Stimulated activated CD4-positive, alpha-beta T cell treated with anti-CD3 and anti-CD28 coated beads, TNF-alpha, amount 100 ng/mL, for 1 hour (primary cell): ENCODE measurements at places on chromosomes 2 and 18.

- no peak for DNase-seq
These were observed 252.0 kb upstream of the MYT1L start for GRCh38 chr2:2582998-2583545.

DNA sequence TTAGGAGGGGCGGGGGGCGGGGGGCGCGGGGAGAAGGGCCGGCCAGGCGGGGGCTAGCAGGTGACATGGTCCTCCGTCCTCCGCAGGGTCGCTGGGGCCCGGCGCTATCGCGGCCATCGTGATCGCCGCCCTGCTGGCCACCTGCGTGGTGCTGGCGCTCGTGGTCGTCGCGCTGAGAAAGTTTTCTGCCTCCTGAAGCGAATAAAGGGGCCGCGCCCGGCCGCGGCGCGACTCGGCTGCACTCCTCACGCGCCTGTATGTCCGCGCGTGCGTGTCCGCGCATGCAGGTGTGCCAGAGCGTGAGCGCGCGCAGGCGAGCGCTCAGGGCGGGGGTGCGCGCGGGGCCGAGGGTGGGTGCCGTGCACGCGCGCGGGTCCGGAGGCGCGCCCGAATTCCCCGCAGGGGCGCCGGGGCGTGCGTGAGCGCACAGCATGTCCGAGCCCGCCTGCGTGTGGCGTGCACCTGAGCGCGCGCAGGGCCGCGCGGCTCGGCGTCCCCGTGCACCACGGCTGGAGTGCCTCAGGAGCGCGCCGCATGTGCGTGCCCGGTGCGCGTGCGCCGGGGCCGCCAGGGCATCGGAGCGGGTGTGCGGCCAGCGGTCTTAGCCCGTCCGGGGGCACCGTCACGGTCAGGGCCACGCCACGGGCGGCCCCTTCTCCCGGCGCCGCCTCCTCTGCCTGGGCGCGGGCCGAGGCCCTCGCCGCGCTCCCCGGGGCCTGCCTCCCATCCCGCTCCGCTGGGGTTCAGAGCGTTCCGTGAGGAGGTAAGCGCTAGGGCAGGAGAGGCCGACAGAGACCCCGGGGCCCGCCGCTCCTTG lies 6.3 kb downstream of the SNORC start:
- DNase-seq, result no peak

GRCh38 chr2:104766683-104767082 lies 87.2 kb upstream of the POU3F3 start:
- no peak for DNase-seq

- DNase-seq, result no peak
These were observed 31.3 kb downstream of the GALNT3 start for GRCh38 chr2:165762723-165763122.

- no peak for DNase-seq
These were observed 170.2 kb downstream of the ARL4C start for GRCh38 chr2:234326694-234327093.

- DNase-seq, result no peak
These were observed 14.3 kb downstream of the TTC32 start for GRCh38 chr2:19887510-19887909.

DNA sequence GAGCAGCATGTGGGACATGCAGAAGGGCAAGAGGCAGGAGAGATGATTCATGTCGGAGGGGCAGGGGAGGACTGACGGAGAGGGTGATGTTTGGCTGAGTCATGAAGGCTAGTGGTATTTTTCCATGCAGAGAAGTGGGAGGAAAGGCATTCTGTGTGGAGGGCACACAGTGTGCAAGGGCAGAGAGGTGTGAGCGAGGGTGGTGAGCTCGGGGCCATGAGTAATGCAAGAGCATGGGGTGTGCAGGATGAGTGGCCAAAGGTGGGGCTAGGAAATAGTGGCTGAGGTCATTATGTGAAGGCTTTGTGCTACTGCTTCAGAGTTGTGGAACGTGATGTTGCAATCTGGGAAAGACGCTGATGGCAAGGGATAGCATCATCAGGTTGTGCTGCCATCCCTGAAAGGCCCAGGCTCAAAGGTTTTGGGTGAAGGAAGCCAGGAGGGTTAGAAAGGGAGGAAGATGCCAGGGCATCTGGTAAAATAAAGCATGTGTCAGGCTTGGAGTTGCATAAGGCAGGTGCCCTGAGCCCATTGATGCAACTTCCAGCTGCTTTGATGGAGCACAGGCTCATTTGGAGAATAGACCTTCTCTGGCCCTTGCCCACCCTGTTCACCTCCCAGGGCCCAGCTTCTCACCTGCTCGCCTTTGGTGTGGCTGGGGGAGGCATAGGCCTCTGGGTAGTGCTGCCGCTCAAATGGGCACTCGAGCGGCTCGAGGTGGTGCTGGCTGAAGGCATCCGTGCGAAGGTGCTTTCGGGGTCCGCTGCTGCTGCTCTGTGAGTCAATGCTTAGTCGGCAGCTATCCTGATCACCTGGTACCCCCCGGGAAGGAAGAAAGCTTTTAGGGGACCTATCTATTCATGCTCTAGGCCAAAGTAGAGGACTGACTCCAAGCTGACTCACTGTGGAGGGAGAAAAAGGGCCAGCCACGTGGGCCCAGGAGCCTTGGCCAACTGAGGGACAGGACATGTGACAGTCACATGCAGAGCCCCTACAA lies 37.5 kb downstream of the PAX8 start:
- no peak for DNase-seq

DNA sequence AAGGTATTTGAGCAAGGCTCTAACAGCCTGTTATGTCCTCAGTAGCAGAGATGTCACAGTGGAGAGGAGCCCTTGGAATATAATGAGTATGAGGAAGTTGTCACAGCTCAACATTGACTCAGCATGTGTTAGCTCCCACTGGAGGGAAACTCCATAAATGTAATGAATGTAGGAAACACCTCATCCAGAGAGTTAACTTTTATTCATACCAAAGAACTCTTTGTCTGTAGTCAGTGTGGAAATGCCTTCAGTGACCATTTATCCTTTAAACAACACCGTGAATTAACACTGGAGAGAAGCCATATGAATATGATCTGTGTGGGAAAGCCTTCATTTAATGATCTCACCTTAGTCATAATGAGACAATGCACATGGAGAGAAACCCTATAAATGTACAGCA lies 59.7 kb downstream of the CYP1B1 start:
- DNase-seq, result no peak

GRCh38 chr2:185567940-185568339 lies 170.7 kb upstream of the FSIP2 start:
- DNase-seq, result no peak

DNA sequence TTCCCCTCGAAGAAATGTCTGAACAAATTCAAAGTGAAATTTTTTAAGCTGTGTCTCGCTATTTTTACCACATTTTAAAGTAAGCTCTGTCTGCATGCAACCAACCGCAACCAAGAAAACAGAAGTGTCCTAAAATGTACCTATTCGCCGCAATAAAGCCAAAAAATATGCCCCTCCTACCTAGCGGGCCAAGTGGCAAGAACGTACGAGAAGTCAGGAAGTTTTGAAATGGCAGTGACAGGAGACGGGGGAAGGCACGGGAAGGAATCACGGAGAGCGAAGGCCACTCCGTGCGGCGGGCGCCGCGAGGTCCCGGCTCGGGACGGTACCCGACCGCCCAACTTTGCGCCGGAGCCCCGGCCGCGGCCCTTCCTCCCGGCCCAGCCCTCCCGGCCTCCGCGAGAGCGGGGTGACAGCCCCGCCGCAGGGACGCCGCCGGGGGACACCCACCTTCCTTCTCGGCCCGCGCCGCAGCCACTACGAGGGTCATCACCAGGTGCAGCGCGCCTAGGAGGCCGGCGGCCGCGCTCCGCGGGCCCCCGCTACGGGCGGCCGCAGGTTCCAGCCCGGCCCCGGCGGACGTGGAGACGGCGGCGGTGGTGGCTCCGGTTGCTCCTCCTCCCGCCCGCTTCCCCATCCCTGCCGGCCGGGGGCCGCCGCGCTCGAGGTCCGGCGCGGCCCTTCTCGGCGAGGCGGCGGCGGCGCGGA lies 568 bp downstream of the TMEM131 start:
- DNase-seq, result peak; percentile 28

DNA sequence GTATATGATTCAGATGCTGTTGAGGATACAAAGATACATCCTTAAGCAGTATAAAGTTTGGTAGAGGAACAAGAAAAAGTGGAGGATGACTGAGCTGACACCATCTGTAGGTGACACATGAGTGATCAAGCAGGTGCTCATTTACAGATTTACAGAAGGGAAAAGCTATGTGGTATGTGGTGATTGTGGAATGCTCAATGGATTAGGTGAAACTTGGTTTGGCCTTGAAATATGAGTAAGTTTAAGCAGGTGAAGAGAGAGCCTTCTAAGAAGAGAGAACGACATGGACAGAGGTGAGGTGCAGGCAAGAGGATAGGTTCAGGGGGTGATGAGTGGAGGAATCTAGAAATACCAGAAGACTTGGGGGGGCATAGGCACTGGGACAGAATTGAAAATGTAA lies 5.9 kb downstream of the ASXL3 start:
- no peak for DNase-seq

DNA sequence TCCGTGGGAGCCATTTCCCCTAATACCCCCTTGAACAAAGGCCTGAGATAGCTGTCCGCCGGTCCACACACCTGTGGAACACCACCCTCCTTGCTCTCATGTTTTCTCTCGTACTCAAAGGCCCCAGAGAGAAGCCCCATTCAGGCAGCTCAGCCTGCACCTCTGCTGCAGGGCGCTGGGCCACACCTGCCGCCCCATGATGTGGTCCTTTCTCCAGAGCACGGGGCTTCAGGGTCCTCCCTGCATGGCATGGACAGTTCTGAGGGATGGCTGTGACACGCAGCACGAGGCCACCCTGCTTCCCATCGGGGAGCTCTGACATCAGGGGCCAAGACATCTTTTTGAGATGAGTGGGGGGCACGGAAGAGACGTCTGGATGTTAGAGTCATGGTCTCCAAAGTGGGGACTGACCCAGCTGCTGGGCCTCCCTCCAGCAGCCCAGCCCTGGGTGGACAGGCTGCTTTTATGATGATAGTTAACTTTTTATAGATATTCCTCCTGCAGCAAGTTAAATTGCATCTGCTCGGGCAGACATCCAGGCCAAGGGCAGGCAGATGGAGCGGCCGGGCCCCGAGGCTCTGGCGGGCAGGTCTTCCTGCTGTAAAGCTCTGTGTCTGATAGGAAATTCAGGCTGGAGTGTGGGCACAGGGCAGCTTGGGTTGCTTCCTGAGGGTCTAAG lies 56.7 kb downstream of the SDC1 start:
- DNase-seq, result no peak

GRCh38 chr2:26651799-26652198 lies 10.6 kb upstream of the CIB4 start:
- DNase-seq, result no peak

GRCh38 chr2:145020139-145020538 lies 500.2 kb upstream of the ZEB2 start:
- DNase-seq, result no peak

GRCh38 chr2:128727404-128727803 lies 408.7 kb upstream of the HS6ST1 start:
- DNase-seq, result no peak

DNA sequence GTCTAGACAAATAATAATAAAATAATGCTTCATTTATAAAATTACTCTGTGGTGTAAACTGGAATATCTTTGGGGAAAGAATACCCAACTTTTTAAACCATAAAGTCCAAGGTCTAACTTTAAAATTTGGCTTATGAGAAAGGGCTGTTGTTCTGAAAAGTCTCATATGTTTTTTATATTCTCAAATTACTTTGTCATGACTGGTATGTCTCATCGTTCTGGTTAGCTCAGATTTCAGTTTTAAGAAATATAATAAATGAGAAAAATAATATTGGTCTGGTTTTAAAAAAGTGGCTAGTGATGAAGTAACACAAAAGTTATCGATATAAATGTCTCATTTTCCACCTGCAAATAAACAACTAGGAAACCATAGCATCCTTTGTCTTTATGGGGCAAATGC lies 1658.1 kb downstream of the LRP1B start:
- no peak for DNase-seq

- no peak for DNase-seq
These were observed 44.5 kb downstream of the TXNL1 start for GRCh38 chr18:56593906-56594305.
